ENCODE measurements at places on chromosomes 4 and X.

- no peak for DNase-seq
Measured at GRCh38 chrX:66601522-66601921, 37.4 kb downstream of the EDA2R start.

- DNase-seq = no peak
Measured at GRCh38 chr4:60422439-60422838, 777.7 kb upstream of the ADGRL3 start.

GRCh38 chr4:95729596-95729995 is 110.3 kb upstream of the PDHA2 start:
- no peak for DNase-seq

- no peak for DNase-seq
Measured at GRCh38 chr4:150115851-150116250, 37.6 kb downstream of the DCLK2 start.

GRCh38 chr4:52507774-52508173 is 151.3 kb downstream of the USP46 start:
- DNase-seq = no peak

GRCh38 chr4:45346816-45347435 is 620.6 kb upstream of the GNPDA2 start:
- DNase-seq = no peak

- DNase-seq = no peak
Measured at GRCh38 chr4:14888790-14889572, 113.3 kb upstream of the CPEB2 start.

- DNase-seq = no peak
Measured at GRCh38 chr4:79831701-79832514, 241.1 kb downstream of the ANTXR2 start.

DNA sequence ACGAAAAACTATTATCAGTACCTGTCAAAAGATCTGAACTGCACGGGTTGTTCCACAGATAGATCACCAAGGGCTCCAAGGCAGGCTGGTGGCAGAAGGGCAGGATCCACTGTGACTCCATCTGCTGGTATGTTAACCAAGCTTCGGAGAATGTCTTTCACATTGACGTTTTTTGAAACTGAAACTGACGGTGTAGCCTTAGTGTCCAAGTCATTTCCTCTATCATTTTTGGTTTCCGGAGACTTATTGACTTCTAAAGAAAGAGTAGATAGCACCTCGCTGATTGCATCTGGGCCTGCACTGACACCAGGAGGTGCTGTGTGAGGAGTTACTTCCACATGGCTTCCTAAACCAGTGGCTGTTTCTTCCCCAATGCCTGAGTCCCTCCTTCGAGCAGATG is 186.9 kb downstream of the LRBA start:
- DNase-seq = no peak

GRCh38 chrX:153549231-153549630 is 31.8 kb downstream of the ATP2B3 start:
- DNase-seq = no peak

GRCh38 chr4:125323654-125324053 is 8.9 kb downstream of the FAT4 start:
- no peak for DNase-seq

DNA sequence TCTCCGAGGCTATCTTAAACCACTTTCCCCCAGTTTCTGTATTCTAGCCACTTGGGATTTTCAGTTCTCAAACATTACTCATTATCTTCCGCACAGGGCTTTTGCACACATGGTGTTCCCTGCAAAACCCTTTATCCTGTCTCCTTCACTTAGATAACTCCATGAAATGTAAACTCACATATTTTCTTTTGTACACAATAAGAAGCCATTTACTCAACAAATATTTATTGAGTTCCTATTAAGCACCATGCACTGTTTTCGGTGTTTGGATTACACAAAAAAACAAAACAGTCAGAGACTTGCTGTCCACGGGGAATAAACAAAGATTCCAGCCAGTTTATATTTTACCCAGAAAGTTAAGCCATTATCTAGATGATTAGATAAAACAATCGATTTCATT is 42.5 kb upstream of the UNC5C start:
- no peak for DNase-seq

DNA sequence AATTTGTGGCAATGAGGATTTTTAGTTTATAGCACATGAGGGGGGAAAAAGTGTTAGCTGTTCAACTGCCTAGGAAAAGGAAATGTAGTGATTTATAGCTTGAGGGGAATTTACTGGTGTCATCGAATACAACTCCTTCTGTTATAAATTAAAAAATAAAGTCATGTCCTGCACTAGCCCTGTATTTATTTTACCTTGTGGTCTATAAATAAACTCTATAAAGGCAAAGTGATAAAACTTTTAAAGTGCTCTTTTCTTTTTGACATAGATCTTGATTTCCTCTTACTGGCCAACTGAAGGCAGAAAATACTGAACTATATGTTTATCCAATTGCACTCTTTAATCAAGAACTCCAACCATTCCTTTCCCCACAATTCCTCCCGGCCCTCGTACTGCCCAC is 672.1 kb upstream of the SLIT2 start:
- no peak for DNase-seq

- DNase-seq = no peak
Measured at GRCh38 chr4:48033825-48034413, 17.3 kb downstream of the NIPAL1 start.

GRCh38 chr4:14254252-14254651 is 626.7 kb upstream of the BOD1L1 start:
- no peak for DNase-seq

- no peak for DNase-seq
Measured at GRCh38 chr4:94721310-94721709, 36.4 kb upstream of the BMPR1B start.

Measured in stimulated activated CD8-positive, alpha-beta memory T cell treated with anti-CD3 and anti-CD28 coated beads, Interleukin-15, amount 100 ng/mL, for 24 hours (primary cell).